ENCODE measurements at places on chromosomes 1 and 21. TPM values are rescaled to one million over a fixed set of nuclear protein-coding genes. Genes with fewer than 3 reads are reported as not detected.
A peak's percentile ranks its signal among the peaks of the same experiment; 100 is the strongest.

NBPF4 gene
- not detected for total RNA-seq

GRCh38 chr1:2228157-2228594 lies at the start of gene SKI:
Gene SKI, plus strand, starts transcription at chr1:2228319. Its CDS starts 448 bp downstream, at chr1:2228767.
- no peaks in the 10 kb centered on the region for H3K27me3 ChIP-seq
- peak within 1 kb of the TSS; percentile 97 for H3K27ac ChIP-seq
- H3K4me1 ChIP-seq: peaks cover 54% of the 10 kb centered on the region
- no peaks in the 10 kb centered on the region for H3K36me3 ChIP-seq
- peak within 1 kb of the TSS; percentile 87 for H3K4me3 ChIP-seq

DNA sequence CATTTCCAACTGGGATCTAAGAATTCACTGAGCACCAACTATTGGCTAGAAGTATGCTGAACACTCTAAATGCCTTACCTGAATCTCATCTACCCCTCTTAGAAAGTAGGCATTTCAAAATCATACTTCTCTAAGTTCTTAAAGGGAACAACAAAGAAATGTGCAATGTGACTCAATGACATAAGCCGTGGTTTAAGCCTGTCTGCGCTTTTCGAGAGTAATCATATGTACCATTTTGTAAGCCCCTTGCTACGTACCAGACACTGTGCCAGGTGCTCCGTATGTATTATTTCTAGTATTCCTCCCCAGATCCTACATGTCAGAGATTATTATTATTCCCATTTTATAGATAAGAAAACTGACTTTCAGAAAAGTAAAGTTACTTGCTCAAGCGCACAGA lies 454.2 kb downstream of the SETD4 start:
- no peaks in the 10 kb centered on the region for H3K36me3 ChIP-seq
- H3K4me1 ChIP-seq: no peaks in the 10 kb centered on the region
- H3K27me3 ChIP-seq: no peaks in the 10 kb centered on the region
- no peak for DNase-seq
- H3K4me3 ChIP-seq: no peak overlapping the region

GRCh38 chr1:205495237-205495823 lies 9.1 kb upstream of the CDK18 start:
- DNase-seq: no peak
- H3K27ac ChIP-seq: no peak overlapping the region
- H3K36me3 ChIP-seq: no peaks in the 10 kb centered on the region

GRCh38 chr1:63612564-63612963 lies 19.4 kb downstream of the PGM1 start:
- H3K27ac ChIP-seq: no peak overlapping the region
- no peaks in the 10 kb centered on the region for H3K4me1 ChIP-seq
- H3K36me3 ChIP-seq: no peaks in the 10 kb centered on the region
- DNase-seq: no peak
- no peaks in the 10 kb centered on the region for H3K27me3 ChIP-seq
- no peak overlapping the region for H3K4me3 ChIP-seq

- H3K4me3 ChIP-seq: no peak overlapping the region
- no peaks in the 10 kb centered on the region for H3K4me1 ChIP-seq
- H3K27ac ChIP-seq: no peak overlapping the region
- DNase-seq: no peak
- no peaks in the 10 kb centered on the region for H3K36me3 ChIP-seq
Observed at GRCh38 chr1:210061992-210062391, 124.0 kb downstream of the SYT14 start.

GRCh38 chr1:25369241-25369640 lies 31.1 kb downstream of the TMEM50A start:
- no peaks in the 10 kb centered on the region for H3K36me3 ChIP-seq
- no peak overlapping the region for H3K27ac ChIP-seq
- DNase-seq: no peak
- H3K4me3 ChIP-seq: no peak overlapping the region
- H3K4me1 ChIP-seq: no peaks in the 10 kb centered on the region

DNA sequence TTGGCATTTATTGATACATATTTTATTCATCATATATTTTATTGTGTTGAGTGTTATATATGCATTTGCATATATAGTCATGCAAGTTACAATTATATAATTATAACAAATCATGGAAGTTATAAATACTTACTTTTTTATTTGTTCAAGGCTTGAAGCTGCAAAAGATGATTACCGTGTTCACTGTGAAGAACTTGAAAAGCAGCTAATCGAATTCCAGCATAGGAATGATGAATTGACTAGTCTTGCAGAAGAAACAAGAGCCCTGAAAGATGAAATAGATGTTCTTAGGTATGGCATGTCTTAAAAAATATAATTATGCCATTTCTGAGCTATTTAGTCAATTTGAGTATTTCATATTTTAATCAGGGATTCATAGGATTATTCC lies 32.1 kb downstream of the HOOK1 start:
- H3K4me1 ChIP-seq: no peaks in the 10 kb centered on the region
- H3K27me3 ChIP-seq: no peaks in the 10 kb centered on the region
- H3K27ac ChIP-seq: no peak overlapping the region
- H3K4me3 ChIP-seq: no peak overlapping the region
- no peaks in the 10 kb centered on the region for H3K36me3 ChIP-seq

DNA sequence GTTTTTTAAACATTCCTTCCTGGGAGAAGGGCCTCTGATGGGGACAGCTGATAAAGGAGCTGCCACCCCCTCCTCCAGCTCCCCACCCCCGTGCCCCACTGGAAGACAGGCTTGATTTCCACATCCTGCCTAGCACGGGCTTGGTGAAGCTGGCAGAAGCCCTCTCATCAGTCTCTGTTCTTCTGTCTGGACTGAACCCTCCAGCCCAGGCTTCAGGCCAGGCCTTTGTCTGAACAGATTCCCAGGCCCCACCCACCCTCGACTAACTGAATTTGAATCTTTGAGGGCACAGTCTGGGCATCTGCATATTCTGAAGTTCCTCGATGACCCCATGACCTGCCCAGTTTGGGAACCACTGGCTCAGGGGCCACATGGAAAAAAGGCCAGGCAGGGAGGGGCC lies 75.3 kb downstream of the CD58 start:
- no peaks in the 10 kb centered on the region for H3K36me3 ChIP-seq
- no peaks in the 10 kb centered on the region for H3K27me3 ChIP-seq
- H3K4me3 ChIP-seq: no peak overlapping the region
- no peak for DNase-seq
- peak overlapping the region; percentile 46 for H3K27ac ChIP-seq

DNA sequence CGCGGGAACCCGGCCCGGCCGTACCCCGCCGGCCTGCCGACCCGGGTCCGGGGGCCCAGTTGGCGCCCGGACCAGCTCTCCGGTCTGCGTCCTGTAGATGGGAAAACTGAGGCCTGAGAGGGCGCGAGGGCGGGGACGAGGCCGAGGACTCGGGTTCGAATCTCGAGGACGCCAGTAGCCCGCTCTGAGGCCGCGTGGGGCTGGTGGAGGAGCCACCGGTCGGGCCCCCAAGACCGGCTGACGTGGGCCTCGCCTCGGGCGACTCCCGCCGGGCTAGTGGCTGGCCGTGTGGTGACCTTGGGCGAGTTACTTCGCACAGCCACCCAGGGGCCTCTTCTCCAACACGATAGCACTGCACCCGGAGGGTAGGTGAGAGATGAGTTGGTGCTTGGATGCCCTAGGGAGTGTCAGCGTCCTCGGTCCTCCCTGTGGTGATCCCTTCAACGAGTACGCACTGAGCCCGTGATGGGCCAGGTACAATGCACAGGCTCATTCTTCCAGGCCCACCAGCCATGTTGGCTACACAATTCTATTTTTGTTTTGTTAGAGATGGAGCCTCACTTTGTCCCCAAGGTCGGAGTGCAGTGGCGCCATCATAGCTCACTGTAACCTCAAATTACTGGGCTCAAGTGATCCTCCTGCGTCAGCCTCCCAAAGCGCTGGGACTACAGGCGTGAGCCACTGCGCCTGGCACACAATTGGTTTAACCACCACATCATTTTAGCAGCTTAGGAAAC lies 404 bp upstream of the SCMH1 start:
- no peak for DNase-seq
- H3K4me3 ChIP-seq: peak overlapping the region; percentile 84
- no peaks in the 10 kb centered on the region for H3K36me3 ChIP-seq
- H3K27me3 ChIP-seq: no peaks in the 10 kb centered on the region
- peak overlapping the region; percentile 96 for H3K27ac ChIP-seq

NOTCH2 gene
- total RNA-seq: 95.1 TPM

LCE4A gene
- total RNA-seq: not detected

DNA sequence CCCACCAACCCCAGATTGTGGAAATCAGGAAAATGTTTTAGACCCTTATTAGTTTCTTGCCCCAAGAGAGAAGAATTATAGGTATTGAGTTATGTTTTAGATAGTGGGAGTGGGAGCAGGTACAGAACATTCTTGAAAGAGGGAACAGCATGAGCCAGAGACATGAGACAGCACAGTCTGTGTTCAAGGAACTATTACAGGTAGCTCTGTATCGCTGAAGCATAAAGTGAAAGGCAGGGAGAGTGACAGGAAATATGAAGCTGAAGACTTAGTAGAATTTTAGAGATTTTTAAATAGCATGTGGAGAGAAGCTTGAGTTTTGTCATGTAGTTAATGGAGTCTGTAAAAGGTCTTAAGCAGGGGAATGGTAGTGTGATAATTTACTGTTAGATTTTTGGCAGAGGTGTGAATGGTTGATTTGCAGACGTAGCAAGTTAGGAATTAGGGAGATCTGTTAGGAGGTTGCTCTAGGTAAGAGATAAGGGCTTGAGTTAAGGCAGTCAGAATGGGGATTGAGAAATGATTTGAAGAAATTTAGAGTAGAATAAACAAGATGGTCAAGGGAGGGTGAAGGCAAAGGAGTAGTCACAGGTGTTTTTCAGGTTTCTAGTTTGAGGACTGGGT lies 11.6 kb downstream of the SUCO start:
- H3K4me1 ChIP-seq: peaks cover 28% of the 10 kb centered on the region
- DNase-seq: no peak
- no peak overlapping the region for H3K27ac ChIP-seq
- no peaks in the 10 kb centered on the region for H3K27me3 ChIP-seq

- H3K27me3 ChIP-seq: no peaks in the 10 kb centered on the region
- DNase-seq: no peak
- no peaks in the 10 kb centered on the region for H3K36me3 ChIP-seq
Observed at GRCh38 chr1:179677882-179678281, 65.2 kb upstream of the FAM163A start.

DNA sequence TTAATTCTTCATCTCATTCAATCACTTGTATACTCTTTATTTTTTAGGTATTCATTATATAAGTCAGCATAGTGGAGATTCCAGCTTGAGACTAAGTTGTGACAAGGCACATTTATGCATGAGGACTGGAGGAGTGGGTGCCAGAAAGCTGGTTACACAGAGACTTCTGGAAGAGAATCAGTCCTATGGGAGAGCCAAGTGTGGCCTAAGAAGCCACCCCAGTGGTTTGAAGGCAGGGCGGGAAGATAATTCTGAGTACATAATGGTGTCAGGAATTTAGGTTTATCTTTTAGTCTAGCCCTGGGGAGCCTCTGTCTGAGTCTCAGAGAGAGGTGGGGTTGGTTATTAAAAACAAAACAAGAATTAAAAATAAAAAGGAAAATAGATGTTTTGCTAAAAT lies 83.0 kb downstream of the SPAG17 start:
- DNase-seq: no peak
- no peaks in the 10 kb centered on the region for H3K27me3 ChIP-seq
- no peak overlapping the region for H3K27ac ChIP-seq
- no peaks in the 10 kb centered on the region for H3K36me3 ChIP-seq

- H3K27ac ChIP-seq: no peak overlapping the region
- H3K27me3 ChIP-seq: peaks cover 10% of the 10 kb centered on the region
- no peaks in the 10 kb centered on the region for H3K36me3 ChIP-seq
- H3K4me1 ChIP-seq: no peaks in the 10 kb centered on the region
Observed at GRCh38 chr1:201090541-201090940, 21.7 kb downstream of the CACNA1S start.

DNA sequence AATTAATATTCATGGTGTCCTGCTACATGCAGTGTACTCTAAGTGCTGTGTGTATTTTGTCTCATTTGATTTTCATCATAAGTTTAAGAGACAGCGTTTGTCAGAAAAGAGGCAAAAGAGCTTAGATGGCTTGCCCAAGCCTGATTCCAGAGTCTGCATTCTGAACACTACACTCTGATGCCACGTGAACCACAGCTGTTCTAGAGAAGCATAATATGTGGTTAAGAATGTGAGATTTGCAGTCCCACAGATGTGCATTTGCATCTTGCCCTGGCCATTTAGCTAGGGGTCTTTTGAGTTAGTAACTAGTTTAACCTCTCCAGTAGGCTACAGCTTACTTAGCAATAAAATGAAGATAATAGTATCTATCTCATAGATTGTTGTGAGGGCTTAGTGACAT lies 9.2 kb upstream of the GADD45A start:
- no peaks in the 10 kb centered on the region for H3K36me3 ChIP-seq
- no peak for DNase-seq
- no peaks in the 10 kb centered on the region for H3K4me1 ChIP-seq

Measured in esophagus muscularis mucosa (tissue), 4 donors.